ENCODE measurements at places on chromosomes 16 and 17. TPM values are rescaled to one million over a fixed set of nuclear protein-coding genes. Genes with fewer than 3 reads are reported as not detected.

The KRT32 gene
- total RNA-seq, result not detected

The ZNF771 gene
- total RNA-seq, result 5.2 TPM

The OTOP3 gene
- total RNA-seq, result not detected

The TMEM132E gene
- total RNA-seq, result not detected

DNA sequence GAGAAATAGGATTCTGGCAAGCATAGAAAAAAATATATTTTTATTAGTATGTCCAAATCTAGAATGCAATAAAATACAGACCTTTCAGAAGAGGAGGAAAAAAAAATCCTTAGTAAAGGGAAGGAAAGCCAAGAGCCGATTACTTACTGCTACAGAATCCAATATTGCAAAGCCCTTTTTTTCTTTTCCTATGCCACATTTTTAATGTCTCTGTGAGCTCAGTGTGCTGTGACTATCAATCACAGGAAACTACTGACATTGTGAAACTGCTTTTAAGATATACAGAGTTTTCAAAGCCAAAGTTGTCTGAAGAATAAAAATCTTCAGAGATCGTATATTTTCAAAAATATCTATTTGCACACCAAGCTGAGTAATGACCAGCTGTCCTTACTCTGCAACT is 120.4 kb downstream of the CHD9NB start:
- DNase-seq, result no peak

DNA sequence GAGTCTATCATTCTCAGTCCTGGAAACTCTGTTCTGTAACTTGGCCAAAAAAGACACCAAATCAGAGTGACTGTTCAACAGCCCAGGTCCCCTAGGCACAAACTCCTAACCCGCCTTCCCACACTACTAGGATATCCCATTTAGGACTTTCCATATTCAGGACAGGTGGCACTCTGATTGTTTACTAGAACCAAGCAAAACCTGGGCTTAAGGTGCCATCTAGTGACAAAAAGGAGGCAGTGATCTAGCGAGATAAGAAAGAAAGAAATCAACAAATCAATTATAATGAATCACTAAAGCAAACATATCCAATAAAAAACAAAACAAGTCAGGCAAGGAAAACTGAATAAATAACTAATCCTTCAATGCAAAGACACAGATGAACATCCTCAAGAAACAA is 203.9 kb downstream of the CEP112 start:
- no peak for DNase-seq

- no peak for DNase-seq
Measured at GRCh38 chr17:59347975-59348391, 16.5 kb downstream of the YPEL2 start.
